ENCODE measurements at places on chromosomes 2 and 18.

- H3K4me1 ChIP-seq, result no peaks in the 10 kb centered on the region
- H3K36me3 ChIP-seq, result no peaks in the 10 kb centered on the region
- H3K27ac ChIP-seq, result no peak overlapping the region
- no peak for DNase-seq
- H3K4me3 ChIP-seq, result no peak overlapping the region
Observed at GRCh38 chr2:5713101-5713500, 20.9 kb downstream of the SOX11 start.

- H3K27ac ChIP-seq, result no peak within 1 kb of the TSS
- H3K4me3 ChIP-seq, result no peak within 1 kb of the TSS
- no peaks in the 10 kb centered on the region for H3K27me3 ChIP-seq
- no peaks in the 10 kb centered on the region for H3K4me1 ChIP-seq
- H3K36me3 ChIP-seq, result no peaks in the 10 kb centered on the region
- no peak for DNase-seq
Observed at GRCh38 chr18:43277164-43277600, at the start of gene SYT4. SYT4 (minus strand) TSS chr18:43277490; CDS start chr18:43277281, 209 bp downstream.

GRCh38 chr18:26579941-26580618, 31.7 kb upstream of the KCTD1 start:
- no peak overlapping the region for H3K4me3 ChIP-seq
- no peak overlapping the region for H3K27ac ChIP-seq
- peaks cover 3% of the 10 kb centered on the region for H3K4me1 ChIP-seq
- DNase-seq, result no peak
- no peaks in the 10 kb centered on the region for H3K36me3 ChIP-seq
- peaks cover 5% of the 10 kb centered on the region for H3K27me3 ChIP-seq

DNA sequence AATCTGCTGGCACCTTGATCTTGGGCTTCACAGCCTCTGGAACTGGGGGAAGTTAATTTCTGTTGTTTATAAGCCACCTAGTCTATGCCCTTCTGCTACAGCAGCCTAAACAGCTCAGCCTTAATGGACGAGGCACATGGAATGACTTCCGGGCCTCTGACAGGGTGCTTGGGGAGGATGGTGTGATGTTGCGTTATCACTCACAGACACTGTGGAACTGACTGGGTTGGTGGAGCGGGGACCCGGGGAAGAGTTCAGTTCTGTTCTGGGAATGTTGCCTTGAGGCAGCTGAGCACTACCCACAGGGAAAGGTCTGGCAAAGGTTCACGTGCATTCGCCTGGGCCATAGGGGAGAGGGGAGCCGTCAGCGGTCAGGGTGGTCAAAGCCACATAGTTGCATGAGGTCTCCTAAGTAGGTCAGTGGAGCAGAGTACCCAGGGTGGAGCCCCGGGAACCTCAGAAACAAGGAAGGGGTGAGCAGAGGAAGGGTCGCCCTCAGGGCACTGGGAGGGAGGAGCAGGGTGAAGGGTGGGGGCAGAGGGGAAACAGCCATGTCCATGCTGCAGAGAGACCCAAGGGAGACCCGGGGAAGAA, 36.2 kb downstream of the LRRFIP1 start:
- no peak overlapping the region for H3K27ac ChIP-seq
- H3K27me3 ChIP-seq, result no peaks in the 10 kb centered on the region
- peaks cover 12% of the 10 kb centered on the region for H3K4me1 ChIP-seq
- DNase-seq, result no peak

GRCh38 chr2:127887776-127888130, 2.0 kb upstream of the AMMECR1L start:
- no peaks in the 10 kb centered on the region for H3K27me3 ChIP-seq
- no peak for DNase-seq
- peaks cover 3% of the 10 kb centered on the region for H3K36me3 ChIP-seq
- no peak overlapping the region for H3K27ac ChIP-seq

DNA sequence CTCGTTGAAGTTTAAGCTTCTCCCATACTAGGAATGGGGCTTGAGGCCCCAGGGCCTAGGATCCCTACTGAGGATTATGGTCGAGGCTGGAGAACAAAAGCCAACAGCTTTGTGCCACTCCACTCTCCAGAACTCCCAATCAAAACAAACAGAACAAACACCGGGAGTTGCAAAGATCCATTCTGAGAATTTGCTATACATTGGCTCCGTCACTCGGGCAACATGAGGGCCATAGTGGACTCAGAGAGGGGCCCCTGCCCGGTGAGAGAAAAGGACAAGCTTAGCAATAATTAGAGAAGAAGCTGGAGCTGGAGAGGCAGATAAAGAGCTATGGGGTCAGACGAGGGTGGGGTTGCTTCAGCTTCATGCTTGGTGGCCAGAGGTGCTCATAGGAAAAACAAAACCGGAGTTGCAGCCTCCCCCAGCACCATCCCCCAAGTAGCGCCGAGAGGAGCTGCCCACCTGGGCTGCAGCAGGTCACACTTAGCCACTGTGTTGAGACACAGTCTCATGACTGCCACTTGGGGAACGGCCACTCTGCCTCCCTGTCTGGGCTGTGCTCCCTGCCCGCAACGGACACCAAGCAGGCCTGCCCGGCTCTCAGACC, 142.3 kb upstream of the HAAO start:
- H3K27ac ChIP-seq, result no peak overlapping the region
- H3K36me3 ChIP-seq, result no peaks in the 10 kb centered on the region
- no peak for DNase-seq
- no peak overlapping the region for H3K4me3 ChIP-seq
- no peaks in the 10 kb centered on the region for H3K27me3 ChIP-seq

DNA sequence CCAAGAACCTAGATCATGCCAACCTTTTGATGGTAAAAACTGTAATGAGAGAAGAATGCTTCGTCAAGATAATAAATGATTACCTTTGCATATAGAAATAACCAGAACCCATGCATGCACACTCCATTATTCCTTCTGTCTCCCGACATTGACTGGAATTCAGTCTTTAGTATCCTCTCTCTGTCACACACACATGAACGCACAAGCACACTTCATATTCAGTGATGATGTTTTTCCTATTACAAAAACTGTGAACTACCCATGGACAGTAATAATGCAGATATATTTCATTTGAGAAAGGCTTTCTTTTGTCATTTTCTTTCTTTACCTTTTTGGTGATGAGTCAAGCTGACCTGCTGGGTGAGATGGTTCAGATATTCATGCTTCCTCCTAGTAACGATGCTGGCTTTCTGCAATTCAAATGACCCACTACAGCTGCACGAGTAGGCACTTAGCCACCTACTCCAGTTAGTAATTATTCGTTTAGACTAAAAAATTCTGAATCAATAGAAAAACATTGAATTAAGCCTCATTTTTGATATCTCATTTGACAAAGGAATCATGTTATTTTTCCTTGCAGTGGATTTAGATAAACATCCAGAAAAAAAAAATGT, 382.2 kb downstream of the TGIF1 start:
- H3K4me3 ChIP-seq, result no peak overlapping the region
- H3K4me1 ChIP-seq, result no peaks in the 10 kb centered on the region
- H3K27me3 ChIP-seq, result peaks cover 3% of the 10 kb centered on the region
- no peak overlapping the region for H3K27ac ChIP-seq

GRCh38 chr2:173090973-173091660, 15.5 kb downstream of the MAP3K20 start:
- no peak overlapping the region for H3K4me3 ChIP-seq
- no peaks in the 10 kb centered on the region for H3K27me3 ChIP-seq
- H3K27ac ChIP-seq, result no peak overlapping the region
- no peaks in the 10 kb centered on the region for H3K4me1 ChIP-seq
- no peaks in the 10 kb centered on the region for H3K36me3 ChIP-seq
- no peak for DNase-seq

DNA sequence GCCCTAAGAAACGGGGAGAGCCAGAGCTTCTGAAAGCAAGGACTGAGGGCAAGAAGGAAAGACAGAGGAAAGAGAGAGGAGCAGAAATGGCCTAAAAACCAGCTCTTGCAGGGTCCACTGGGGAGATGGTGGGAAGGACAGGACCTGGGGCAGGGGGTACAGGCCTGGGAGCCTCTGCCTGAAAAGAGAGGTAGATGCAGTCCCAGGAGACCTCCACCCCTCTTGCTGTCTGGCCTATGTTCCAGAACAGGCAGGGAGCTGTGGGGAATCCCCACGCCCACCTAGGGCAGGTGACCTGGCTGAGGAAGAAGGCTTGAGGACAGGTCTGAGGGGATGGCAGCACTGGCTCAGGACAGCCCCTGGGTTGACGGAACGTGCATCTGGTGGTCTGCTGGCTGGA, 4.6 kb downstream of the CAPN13 start:
- no peak overlapping the region for H3K4me3 ChIP-seq
- no peak overlapping the region for H3K27ac ChIP-seq
- H3K4me1 ChIP-seq, result no peaks in the 10 kb centered on the region
- no peaks in the 10 kb centered on the region for H3K36me3 ChIP-seq

DNA sequence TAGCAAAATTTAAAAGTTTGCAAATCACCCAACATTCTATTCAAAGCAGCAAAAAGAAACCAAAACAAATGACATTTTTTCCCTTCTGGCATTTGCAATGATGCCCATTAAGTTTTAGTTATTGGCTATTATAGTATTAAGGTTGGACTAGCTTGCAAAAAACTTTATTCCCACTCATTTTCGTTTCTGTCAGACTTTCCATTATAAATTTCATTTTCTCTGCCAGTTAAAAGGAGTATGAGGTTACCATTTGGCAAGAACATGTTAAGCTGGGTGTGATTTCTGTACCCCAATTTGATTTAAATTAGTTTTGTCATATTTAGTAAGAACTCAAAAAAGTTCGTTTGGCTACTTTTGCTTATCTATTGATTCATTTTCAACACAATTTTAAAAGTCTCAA, 187.9 kb downstream of the TCF4 start:
- no peaks in the 10 kb centered on the region for H3K36me3 ChIP-seq
- H3K4me1 ChIP-seq, result no peaks in the 10 kb centered on the region
- H3K4me3 ChIP-seq, result no peak overlapping the region
- no peak overlapping the region for H3K27ac ChIP-seq
- no peak for DNase-seq

DNA sequence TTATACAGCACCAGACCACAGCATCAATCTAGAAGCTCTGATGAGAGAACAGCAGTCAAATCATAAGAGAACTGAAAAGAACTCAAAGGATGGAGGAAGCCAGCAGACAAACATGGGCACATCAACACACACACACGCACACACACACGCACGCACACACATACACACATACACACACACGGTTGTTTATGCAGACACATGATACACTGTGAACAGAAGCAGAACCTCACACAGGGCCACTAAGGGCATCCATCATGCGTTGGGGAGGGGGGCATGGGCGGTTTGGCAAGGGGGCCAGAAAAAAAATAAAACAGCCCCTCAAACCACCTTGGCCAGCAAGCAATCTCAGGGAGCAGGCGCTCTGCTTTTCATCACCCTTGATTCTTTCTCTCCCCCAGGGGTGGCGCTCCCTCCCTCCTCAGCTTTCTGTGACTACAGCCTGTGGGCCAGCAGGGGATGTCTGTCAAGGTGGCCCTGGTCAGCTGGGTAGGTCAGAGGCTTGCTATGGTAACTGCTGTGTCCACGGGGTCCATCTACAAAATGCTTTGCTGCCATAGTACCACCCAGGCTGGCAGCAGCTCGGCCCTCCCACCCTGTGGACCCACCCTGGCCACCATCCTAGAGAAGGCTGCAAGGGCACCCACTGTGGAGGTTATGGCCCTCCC, 318.0 kb downstream of the CELF4 start:
- peaks cover 37% of the 10 kb centered on the region for H3K27me3 ChIP-seq
- DNase-seq, result no peak
- no peak overlapping the region for H3K27ac ChIP-seq

DNA sequence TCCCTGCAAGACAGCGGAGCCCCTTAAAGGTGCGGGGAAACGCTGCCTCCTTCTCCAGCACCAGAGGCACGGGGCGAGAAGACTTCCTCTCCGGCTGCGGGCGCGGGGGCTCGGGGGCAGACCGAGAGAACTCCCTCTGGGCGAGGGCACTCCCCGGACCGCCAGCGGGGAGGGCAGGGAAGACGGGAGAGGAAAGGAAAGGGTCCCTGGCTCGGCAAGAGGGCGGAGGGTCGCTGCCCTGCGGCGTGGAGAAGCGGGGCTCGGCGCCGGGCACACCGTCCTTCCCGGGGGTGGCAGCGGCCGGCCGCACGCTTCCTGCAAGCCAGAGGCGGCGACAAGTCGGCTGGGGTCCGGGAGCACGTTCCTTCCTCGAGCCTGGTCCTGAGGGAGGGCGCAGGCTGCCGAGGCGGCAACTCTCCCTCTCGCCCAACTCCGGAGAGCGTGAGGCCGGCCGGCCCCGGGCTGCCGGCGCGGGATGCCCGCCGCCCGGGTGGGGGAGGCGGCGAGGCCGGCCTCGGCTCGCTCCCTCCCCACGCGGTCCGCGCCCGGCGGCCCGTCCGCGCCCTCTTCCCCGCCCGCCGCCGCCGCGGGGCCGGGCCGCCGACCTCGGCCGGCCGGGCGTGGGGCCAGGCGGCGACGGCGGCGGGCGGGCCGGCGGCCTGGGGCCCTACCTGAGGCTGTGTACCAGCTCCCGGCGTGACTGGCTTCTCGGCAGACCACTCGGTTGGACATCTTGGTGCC, 1.1 kb downstream of the MEMO1 start:
- peaks cover 36% of the 10 kb centered on the region for H3K4me1 ChIP-seq
- peak overlapping the region; percentile 80 for H3K4me3 ChIP-seq
- DNase-seq, result peak; percentile 57
- no peaks in the 10 kb centered on the region for H3K27me3 ChIP-seq

DNA sequence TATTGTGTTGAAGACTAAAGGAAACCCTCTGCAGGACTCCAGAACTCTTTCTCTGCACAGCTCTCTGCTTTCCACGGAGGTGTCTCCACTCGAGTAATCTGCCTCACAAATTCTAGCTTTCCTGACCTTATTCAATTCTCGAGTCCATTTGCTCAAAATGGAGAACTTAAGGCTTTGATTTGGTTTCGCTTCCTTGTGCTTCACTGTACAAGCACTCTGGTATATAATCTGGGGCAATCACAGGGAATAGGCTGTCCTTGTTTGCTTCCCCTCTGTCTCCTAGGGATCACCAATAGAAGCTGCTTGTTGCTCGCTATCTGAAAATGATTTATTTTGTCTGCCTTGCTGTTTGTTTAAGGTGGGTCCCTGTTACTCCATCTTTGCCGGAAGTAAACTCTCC, 129.1 kb upstream of the DOCK10 start:
- no peak overlapping the region for H3K4me3 ChIP-seq
- no peaks in the 10 kb centered on the region for H3K36me3 ChIP-seq
- DNase-seq, result no peak
- no peak overlapping the region for H3K27ac ChIP-seq
- H3K4me1 ChIP-seq, result no peaks in the 10 kb centered on the region

GRCh38 chr2:133452146-133452545, 116.1 kb downstream of the NCKAP5 start:
- no peak overlapping the region for H3K27ac ChIP-seq
- no peak for DNase-seq
- no peak overlapping the region for H3K4me3 ChIP-seq
- no peaks in the 10 kb centered on the region for H3K4me1 ChIP-seq
- H3K36me3 ChIP-seq, result no peaks in the 10 kb centered on the region

GRCh38 chr2:207135801-207136457, 29.8 kb downstream of the KLF7 start:
- peaks cover 44% of the 10 kb centered on the region for H3K4me1 ChIP-seq
- no peaks in the 10 kb centered on the region for H3K27me3 ChIP-seq
- H3K27ac ChIP-seq, result no peak overlapping the region
- H3K4me3 ChIP-seq, result no peak overlapping the region
- DNase-seq, result no peak
